ENCODE measurements at places on chromosomes 5 and 9.

DNA sequence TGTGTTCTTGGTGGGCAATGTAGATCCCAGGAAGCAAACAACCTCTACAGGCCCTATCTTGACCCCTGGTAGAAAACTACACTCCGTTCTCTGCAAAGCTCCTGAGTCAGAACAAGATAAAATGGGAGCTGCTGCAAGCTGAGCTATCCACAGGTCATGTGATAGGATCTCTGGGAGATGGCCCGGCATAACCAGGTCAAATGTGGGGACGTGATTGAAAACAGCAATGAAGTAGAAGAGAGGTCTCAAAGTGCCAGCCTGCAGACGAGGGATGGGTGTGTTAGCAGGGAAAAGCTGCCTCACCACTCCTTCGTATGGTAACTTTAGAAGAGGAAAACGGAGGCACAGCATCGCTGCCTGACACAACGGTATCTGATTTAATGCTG, 25.0 kb downstream of the NRG2 start:
- no peak for DNase-seq

DNA sequence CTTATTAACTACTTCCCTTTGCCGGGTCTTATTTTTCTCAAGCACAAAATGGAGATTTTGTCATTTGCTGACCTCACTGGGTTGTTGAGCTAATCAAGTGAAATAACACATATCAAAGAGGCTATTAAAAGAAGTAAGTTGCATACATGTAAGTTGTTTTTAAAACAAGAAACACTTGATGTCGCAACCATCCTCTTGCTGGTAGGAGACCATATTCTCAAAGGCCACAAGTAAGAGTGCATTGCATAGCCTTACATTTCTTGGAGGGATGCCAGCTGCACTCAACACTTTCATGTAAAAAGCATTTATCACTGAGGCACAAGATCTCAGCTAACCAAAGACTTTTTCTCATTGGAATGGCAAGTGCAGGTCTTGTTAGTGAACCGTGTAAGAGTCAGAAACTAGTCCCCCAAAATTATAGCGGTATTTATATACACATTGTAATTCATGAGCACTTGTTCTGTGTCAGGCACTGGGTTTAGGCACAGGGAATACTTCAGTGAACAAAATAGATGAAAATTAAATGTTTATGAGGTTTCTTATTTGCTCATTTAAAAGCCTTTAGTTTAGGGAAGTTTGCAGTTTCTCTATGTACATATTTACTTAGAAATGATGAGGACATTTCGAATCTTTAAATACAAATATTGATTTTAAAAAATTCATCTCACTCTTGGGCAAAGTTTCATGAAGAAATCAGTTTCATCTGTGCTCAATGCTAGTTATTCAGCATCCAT, 72.0 kb downstream of the ZFAND5 start:
- DNase-seq = peak; percentile 95

GRCh38 chr5:157431544-157432200, 28.3 kb upstream of the NIPAL4 start:
- peak; percentile 81 for DNase-seq

- no peak for DNase-seq
Observed at GRCh38 chr9:23382418-23382817, 443.6 kb downstream of the ELAVL2 start.

DNA sequence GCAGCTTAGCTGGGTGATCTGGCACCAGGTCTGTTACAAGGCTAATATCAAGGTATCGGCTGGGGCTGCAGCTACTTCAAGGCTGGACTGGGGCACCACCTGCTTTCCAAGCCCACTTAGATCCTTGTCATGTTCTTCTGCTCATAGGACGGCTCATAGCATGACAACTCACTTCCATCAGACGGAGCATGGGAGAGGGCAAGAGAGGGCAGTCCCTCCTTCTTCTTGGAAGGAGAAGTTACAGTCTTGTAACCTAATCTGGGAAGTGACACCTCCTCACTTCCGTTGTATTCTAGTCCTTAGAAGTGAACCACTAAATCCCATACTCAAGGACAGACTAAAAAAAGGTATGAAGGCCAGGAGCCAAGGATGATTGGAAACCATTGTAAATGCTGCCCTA, 258.2 kb downstream of the MAST4 start:
- no peak for DNase-seq

DNA sequence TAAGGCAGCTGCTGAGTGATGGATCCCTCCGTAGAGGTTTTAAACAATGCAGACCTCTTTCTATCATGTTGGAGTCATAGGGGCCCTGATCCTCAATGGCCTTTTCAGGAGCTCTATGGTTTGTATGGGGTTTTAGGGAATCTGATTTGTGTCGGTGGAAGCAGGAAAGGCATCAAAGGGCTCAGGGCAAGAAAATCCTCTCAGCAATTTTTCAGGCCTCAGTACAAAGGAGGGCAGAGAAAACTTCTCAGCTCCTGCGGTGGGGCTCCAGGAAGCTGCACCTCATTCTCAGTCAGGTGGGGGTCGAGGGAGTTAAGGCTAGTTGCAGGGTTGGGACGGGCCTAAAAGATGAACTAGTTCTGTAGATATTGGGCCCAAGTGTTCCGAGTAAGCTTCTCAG, 35.0 kb downstream of the GLRA1 start:
- no peak for DNase-seq

GRCh38 chr5:87398981-87399614, 13.6 kb downstream of the CCNH start:
- no peak for DNase-seq

DNA sequence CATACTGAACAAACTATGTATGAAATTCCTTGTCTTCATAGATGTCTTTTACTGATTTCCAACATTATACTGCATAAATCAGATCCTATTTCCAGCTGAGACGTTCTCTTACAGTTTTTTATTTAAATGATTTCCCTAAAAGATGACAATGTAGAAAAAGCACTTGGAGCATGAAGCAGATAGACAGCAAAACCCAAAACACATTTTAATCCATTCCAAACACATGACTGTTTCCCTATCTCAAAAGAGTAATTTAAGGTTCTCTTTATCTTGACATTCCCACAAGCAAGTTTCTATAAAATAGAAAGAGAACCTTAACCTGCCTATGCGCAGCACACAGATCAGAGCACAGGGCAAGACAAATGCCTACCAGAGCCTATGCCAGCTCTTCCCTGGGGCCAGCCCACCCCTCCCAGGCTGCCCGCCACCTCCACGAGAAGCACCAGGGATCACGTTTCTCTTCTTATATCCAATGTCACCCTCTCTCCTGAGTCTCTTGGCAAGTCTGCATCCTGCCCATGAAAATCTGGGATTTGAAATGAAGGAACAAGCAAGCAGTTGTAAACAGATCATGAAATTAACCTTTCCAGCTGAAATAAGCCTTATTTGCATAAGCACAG, 52.4 kb downstream of the RETREG1 start:
- no peak for DNase-seq

- DNase-seq = peak; percentile 14
Observed at GRCh38 chr9:114742947-114743346, 61.0 kb upstream of the TEX48 start.
